ENCODE measurements at places on chromosomes 16 and 17.

- DNase-seq = no peak
Observed at GRCh38 chr17:80365983-80366382, 49.0 kb upstream of the ENDOV start.

DNA sequence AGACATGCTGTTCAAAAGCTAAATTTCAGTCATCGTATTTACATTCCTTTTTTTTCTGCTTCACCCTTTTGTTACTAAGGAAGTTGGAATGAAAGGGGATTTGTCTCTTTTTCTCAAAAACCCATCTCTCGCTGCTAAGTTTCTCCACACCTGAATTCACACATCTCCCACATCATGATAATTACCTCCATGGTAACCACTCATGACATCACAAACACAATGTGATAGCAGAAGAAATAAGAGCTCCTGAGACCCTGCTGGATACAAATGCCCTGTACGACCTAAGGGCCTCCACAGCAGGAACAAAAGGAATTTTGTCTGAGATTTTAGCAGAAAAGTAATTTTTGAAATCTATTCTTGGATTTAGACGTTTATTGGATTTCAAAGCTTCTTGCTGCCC, 82.6 kb upstream of the GNAO1 start:
- DNase-seq = no peak

GRCh38 chr17:61218438-61218837, 181.2 kb upstream of the TBX2 start:
- no peak for DNase-seq

DNA sequence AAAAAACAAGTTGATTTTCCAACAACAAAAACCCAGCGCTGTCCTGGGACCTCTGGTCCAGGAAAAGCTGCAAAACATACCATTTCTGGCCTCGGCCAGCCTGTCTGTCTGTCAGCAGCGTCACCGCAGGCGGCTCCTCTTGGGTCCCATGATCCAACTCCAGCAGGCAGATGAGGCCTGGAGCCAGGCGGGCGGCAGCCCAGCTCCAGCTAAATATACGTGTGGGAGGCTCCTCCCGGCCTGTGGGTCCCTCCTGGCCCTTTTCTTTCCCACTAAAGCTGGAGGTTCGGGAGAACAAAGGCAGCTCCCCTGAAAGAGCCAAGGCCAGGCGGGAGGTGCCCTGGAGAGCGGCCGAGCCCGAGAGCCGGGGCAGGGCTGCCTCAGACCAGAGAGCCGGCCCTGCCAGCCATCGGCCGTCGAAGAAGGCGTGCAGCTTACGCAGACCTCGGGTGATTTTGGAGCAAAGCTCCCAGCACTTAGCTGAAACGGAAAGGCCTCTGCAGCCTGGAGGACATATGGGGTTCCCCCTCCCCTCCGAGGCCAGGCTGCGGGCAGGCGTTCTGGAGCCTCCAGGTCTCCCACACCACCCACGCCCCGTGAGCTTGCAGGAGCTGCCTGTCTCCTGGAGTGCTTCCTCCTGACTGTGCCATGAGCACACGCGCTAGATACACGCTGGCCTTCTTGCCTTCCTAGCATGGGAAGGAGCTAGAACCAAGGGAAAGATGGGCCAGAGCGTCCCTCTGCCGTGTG, 19.9 kb upstream of the JPH3 start:
- DNase-seq = peak; percentile 62

Data from left lung (tissue), 14 donors.